ENCODE measurements at places on chromosomes 2 and 18.

GRCh38 chr2:48927355-48927754 is 171.8 kb upstream of the LHCGR start:
- no peak for DNase-seq

DNA sequence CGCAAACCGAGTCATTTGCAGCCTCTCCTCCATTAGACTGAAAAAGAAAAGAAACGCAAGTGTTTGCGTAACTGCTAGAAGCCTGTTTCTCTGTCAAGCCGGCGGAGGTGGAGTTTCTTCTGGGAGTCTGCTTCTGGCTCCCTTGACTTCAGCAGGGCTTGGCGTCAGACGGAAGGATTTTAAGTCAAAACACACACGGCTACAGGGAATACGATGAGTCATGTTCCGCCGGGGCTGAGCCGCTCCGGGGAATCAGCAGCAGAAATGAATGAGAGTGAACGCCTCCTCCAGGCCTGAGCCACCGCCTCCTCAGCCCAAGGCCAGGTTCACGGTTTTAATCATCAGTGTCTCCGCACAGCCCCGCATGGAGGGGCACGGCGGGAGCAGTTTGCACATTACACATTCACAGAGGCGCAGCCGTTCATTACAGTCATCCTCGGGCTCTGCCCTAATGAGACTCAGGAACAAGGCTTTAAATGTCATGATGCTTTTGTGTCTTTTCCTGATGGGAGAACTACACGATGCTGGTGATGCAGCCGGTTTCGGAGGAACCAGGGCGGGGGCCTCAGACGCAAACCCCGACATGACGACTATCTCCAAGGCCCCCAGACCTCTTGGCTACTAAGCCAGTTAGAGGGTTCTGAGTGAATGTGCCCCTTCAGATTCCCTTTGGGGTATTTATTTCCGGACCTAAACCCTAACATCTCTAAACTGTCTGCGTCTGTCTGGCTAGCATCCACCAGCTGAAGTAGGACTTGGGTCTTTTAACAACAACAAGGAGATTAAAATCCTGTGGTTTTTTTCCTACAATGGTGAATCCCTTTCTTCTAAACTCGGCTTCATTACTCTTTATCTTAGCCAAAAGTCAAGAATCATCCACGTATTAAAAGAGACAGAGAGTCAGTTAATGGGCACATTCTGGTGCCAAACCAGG is 11.1 kb upstream of the SCG2 start:
- DNase-seq, result peak; percentile 89

- no peak for DNase-seq
Observed at GRCh38 chr2:85935746-85936208, 47.0 kb upstream of the ST3GAL5 start.

- DNase-seq, result no peak
Observed at GRCh38 chr2:2328848-2329247, 2.2 kb downstream of the MYT1L start.

- no peak for DNase-seq
Observed at GRCh38 chr18:65279668-65280305, 471.0 kb upstream of the CDH7 start.

GRCh38 chr2:141317986-141318385 is 812.8 kb downstream of the LRP1B start:
- no peak for DNase-seq

- DNase-seq, result no peak
Observed at GRCh38 chr2:43329637-43330036, 103.2 kb upstream of the ZFP36L2 start.

GRCh38 chr18:22171258-22172119 is 2.1 kb downstream of the GATA6 start:
- DNase-seq, result no peak

- no peak for DNase-seq
Observed at GRCh38 chr2:195830968-195831950, 174.2 kb downstream of the SLC39A10 start.

- no peak for DNase-seq
Observed at GRCh38 chr2:166892397-166892796, 4.1 kb downstream of the XIRP2 start.

GRCh38 chr2:186130748-186131641 is 355.1 kb upstream of the ZC3H15 start:
- no peak for DNase-seq

DNA sequence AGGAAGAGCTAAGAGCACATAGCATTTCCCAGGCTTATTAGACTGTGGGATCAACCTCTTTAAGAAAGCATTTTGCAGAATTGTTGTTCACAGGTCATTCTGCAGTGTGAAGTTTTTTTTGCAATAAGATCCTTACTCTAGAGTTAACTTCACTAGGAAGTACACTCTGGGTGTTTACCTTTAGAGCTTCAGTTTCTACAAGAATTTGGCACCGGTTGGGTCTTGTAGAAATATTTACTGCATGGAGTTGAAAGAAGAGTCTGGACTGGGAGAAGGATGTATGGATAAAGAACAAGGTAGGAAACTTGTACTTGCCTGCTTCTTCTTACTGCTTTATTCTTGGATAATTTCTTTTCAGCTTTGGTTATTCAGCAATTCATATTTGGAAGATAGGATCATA is 944.9 kb upstream of the GYPC start:
- no peak for DNase-seq
